AG20443 (cell line): ENCODE measurements at places on chromosomes 5 and 9.

- DNase-seq, result peak; percentile 81
These were observed 1.6 kb downstream of the FER start for GRCh38 chr5:108749128-108749861.

GRCh38 chr9:88605512-88606362 is 70.8 kb downstream of the NXNL2 start:
- peak; percentile 35 for DNase-seq

DNA sequence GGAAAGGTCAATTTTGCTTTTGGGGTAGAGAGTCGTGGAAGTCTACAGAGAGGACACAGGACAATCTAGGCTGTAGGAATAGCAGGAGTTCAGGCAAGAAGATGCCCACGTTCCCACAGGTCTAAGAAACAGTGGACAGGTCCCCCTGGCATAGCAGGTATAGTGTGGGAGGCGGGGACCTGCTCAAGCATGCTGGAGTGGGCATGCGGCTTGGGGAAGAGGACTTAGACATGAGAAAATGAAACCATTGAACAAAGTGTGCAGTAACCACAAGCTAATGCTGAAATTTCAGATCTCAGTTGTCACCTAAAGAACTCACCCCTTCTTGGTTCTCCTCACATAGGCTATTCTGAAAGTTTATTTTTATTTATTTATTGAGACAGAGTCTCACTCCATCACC is 142.8 kb upstream of the EFNA5 start:
- DNase-seq, result no peak

GRCh38 chr9:107980984-107981383 is 491.4 kb upstream of the KLF4 start:
- no peak for DNase-seq

DNA sequence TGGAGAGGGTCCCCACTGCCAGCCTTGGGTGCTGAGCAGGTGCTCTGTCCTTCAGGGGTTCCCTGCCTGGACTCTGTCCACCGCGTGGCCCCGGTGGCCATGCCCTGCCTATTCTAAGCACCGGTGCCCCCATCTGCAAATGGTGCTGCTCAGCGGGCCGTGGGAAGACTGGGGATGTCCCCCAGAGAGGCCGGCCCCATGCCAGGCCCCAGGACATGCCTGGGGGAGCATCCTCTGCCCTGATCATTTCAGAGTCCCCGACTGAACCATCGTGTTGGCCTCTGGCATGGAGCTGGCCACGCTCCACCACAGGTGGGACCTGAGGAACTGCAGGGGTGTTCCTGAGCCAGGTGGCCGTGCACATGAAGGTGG is 64.7 kb downstream of the RXRA start:
- no peak for DNase-seq

DNA sequence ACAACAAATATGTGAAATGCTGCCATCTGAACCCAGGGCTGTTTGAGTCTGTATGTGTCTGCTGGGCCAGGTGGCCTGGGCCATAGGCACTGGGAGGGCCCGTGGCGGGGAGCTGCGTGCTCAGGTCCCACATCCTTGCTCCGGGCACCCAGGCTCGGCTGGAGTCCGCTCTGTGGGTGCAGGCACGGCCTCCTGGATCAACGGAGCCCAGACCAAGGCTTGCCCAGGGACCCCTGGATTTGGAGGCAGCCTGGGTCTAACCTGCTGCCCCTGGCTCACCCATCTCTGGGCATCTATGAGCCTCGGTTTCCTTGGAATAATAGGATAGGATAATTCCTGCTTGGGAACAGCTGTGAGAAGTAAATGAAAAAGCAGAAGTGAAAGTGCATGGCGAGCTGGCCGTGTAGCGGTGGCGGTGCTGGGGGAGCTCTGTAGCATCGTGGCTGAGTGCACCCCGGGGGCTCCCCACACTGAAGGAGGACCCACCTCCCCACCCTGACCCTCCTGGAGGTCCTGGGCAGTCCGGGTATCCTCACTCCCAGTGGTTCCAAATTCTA is 1.2 kb downstream of the CDHR2 start:
- no peak for DNase-seq

DNA sequence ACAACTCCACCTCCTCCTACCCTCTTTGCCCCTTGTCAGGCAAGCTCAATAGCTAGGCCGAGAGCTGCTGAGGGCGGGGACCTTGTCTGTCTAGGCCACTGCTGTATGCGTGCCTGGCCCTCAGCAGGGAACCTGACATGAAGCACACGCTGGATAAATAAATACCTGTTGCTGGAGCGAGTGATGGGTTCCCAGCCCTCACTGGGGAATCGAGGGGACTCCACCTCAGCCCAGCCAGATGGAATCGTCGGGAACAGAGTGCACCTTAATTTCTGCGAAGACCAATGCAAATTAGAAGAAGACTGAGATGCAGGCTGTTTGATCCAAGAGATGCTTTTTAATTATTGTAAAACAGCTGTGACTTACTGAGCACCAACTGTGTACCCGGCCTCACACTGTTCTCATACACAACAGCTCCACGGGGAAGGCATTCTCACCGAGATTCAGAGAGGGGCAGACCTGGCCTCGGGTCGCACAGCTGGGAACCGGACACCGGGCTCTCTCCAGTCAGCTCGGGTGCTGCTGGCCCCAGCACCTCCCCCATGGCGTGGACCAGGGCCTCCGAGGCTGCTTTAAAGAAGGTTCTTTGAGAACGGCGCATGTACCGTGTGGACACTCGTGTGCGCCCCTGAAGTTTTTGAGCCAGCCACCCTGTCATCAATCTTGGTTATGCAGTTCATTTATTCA is 109.7 kb upstream of the IER5L start:
- DNase-seq, result peak; percentile 6
